ENCODE measurements at places on chromosomes 12 and 14.

DNA sequence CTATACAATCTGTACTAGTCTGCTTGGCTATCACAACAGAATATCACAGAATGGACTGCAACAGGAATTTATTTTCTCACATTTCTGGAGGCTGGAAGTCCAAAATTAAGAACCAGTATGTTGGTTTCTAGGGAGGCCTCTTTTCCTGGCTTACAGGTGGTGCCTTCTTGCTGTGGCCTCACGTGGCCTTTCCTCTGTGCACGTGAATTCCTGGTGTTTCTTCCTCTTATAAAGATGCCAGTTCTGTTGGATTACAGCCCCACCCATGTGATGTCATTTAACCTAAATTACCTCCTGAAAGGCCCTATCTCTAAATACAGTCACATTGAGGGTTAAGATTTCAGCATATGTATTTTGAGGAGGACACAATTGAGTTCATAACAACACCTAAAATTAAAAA is 32.1 kb upstream of the C2CD5 start:
- no peak for DNase-seq

DNA sequence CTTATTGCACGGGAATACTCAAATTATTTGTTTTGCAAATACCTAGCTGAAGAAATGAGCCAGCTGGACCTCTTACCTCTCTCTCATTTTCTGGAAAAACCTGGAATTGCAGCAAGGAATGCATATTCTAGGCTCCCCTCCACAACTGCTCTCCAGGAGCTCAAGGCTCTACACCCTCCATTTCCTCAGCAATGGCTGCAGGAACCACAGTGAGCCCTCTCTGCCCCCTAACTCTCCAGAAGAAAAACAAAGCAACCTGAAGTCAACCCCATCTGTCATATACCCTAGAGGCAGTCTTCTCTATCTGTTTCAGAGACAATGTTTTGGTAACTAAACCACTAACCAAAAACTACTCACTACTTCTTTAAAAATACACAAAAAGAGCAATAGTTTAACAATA is 221.6 kb downstream of the SLC25A21 start:
- DNase-seq = no peak

DNA sequence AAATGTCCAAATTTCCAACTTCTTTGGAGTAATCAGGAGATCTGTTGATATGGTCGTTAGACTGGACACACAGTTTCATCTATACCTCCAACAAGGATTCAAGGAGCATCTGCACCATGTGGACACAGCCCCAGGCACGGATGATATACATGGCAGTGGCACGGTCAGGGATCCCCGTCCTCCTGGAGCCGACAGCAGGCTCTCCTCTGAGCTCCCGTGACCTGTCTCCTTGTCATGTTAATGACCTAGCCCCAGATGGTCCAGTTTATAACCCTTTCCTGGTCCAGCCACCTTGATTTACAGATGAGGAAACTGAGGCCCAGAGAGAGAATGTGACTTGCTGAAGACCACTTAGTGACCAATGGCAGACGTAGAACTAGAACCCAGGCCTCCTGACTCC is 16.5 kb upstream of the SERPINA4 start:
- no peak for DNase-seq

DNA sequence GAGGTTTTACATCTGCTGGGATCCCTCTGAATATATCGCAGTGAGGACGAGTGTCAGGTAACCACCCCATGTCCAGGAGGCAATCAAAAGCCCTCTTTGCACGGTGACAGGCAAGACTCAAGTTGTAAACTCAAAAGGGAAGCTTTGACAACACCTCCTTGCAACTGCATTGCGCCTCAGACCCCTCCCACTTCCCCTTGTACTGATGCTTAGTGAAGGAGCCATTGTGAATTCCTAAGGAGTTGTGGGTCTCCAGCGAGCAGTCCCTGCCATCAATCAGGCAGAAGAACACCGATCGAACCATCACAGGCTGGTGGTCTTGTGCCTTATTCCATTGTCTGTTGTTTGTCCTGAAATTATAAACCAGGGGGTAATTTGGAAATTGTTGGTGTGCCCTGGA is 112.6 kb downstream of the CCDC60 start:
- DNase-seq = no peak

DNA sequence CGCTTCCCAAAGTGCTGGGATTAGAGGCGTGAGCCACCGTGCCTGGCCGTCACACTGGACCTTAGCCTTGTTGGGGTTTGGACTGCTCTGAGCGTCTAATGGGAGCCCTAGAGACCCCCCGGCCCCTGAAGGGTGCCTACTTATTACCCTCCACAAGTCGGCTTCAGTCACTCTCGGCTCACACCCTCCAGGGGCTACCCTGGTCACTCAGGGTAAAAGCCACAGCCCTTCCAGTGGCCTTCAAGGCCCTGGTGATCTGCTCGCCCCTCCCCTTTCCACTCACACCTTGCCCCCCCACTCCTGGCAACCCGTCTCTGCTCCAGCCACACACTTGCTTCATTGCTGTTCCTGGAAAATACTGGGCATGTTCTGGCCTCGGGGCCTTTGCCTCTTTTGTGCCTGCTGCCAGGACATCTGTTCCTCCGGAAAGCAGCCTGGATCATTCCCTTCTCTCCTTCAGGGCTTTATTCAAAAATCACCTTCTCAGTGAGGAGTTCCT is 3.6 kb upstream of the MORN3 start:
- DNase-seq = no peak

- no peak for DNase-seq
Measured at GRCh38 chr14:104600141-104600643, 4.4 kb downstream of the TMEM179 start.

DNA sequence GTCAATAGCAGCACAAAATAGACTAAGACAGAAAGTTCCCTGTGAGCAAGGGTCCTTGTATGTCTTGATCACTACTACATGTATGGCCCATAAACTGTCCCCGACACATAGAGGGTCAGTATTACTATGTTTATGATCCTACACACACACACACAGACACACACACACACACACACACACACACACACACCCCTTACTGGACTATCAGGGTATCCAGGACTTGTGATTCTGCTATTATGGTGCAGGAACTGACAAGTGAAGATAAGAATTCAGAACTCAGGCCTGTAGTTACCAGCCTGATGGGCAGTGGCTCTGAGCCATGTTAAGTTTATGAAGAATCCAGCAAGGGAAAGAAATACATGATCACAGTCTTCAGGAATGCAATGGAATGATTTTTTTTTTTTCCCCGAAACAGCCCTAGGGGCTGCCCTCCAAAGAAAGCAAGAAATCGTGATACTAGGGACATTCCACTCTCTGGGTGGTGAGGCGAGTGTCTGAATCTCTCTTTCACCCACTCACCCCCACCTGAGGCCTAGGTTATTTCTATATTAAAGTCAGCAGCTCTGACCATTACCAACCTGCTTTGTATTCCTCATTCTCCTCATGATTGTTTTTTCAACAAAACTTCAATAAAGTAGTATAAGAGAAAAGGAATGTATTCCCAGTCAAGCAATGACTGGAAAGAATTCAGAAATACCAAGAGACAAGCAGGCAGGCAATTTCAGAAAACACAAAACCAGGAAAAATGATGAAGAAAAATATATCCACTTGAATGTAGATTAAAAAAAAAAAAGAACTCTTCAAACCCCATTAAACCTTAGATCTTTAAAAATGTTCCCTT is 105.8 kb downstream of the AVPR1A start:
- DNase-seq = no peak

DNA sequence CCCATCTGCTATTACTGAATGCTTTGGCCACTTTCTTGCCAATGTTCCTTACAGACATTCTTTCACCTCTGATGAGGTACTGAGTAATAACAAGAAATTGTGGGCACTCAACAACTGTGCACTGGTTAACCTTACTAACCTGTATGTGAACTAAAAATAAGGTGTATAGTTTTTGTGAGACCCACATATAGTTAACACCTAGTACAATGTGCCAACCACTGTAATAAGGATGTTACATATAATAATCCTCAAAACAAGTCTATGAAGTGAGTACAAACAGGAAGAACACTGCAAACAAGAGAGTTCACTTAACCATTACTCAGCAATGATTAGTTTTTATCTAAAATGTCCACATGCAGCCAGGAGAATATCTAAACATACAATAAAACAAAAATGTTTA is 4.5 kb downstream of the DDHD1 start:
- peak; percentile 79 for DNase-seq

GRCh38 chr14:36226164-36226563 is 49.6 kb upstream of the PTCSC3 start:
- no peak for DNase-seq

DNA sequence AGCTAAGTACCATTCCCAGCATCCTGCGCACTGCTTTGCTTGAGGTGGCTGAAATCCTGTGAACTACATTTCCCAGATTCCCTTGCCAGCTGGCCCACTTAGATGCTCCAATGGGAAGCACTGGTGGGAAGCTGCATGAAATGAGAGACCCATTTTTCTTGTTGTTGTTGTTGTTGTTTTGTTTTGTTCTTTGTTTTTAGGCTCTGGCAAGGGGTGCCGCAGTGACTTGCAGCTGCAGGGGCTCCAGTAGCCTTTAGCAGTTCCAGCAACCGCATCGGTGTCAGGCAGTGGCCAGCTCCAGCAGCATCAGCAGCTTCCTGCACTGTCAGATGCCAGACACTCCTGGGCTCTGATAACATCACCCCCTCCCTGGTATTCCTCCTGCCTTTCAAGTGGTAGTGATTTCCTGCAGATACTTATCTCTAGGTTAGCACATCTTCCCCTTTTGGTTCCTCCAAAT is 8.8 kb upstream of the EGLN3 start:
- no peak for DNase-seq

DNA sequence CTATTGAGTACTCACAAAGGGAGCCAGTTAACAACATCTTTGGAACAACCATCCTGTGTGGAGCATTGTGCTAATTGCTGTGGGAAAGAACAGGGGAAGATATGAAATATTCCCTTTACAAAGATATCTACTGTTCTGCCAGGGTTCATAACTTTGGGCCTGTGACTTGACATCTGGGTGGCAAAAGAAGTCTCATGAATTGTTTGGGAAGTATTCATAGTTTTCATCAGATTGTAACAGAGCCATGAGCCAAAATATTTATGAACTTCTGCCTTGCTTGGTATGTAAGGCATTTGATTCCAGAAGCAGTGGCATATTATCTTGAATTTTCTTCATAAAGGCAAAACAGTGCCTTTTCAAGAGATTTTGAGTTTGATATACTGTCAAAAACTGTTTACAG is 816.2 kb downstream of the DIO2 start:
- DNase-seq = no peak

GRCh38 chr12:71748081-71748850 is 6.4 kb upstream of the RAB21 start:
- DNase-seq = no peak

GRCh38 chr14:104785708-104786080 is 9.9 kb downstream of the AKT1 start:
- no peak for DNase-seq

- DNase-seq = no peak
Measured at GRCh38 chr12:111238075-111238734, 130.7 kb downstream of the PHETA1 start.

GRCh38 chr14:68284333-68284732 is 464.8 kb downstream of the RAD51B start:
- no peak for DNase-seq

DNA sequence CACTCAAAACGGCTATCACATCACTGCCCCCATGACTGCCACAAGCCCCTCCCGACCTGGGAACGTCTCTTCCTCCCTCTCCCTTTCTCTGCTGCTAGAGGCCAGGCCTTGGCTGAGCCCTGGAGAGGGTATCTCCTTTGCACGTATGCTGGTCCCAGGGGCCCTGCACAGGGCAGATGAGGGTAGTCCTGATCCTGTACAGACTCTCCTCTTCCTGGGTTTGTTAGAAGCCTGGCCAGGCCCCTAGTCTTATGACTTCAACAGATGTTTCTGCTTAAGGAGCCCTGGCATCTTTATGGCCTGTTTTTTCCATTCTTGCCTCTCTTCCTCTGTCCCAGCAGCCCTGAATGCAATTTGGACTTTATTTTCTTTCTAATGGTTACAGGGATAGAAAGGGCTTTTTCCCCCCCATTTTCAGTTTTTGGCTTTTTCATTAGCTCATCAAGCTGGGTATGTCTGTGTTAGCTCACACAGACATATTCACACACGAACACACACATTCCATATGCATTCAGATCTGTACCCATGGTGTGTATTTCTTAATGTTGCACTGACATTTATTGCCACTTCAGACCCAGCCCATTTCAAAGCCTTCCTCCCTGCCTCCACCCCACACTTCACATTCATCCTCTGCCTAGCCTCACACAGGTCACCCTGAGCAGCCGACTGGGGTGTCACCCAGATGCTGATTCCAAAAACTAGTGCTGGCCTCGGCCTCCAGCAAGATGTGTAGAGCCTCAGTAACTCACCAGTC is 203.2 kb downstream of the ZFP36L1 start:
- DNase-seq = no peak

GRCh38 chr12:53928054-53928835 is 10.4 kb upstream of the HOXC13 start:
- no peak for DNase-seq

- DNase-seq = peak; percentile 68
Measured at GRCh38 chr12:68240079-68240478, 13.3 kb downstream of the IL22 start.

DNA sequence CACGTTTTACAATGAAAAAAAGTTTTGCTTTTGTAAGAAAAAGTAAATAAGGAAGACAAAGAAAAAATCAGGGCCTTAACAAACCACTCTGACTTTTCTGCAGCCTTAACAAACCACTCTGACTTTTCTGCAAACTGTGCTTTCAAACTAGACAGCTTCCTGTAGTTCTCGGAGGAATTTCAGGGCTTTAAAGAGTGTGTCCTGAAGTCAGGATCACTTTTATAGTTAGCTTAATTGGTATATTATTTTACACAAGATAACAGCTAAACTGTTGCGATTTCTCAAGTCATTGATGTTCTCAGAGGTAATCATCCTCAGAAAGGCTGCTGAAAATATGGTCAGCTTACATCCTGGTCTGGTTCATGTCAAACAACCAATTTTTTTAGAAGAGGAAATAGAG is 42.2 kb downstream of the TMEM117 start:
- no peak for DNase-seq

GRCh38 chr12:28172434-28173030 is 17.7 kb upstream of the CCDC91 start:
- peak; percentile 8 for DNase-seq

Measured in activated CD4-positive, alpha-beta T cell treated with anti-CD3 and anti-CD28 coated beads, Interleukin-10, Interleukin-2, amounts not matched to agents 100 ng/mL and 50 ng/mL, durations not matched to agents 16 hours and 8 hours (primary cell).